ENCODE measurements at places on chromosomes 2 and 18.

GRCh38 chr18:57916684-57917083 lies 113.6 kb upstream of the ATP8B1 start:
- no peak for DNase-seq

- DNase-seq: no peak
Measured at GRCh38 chr2:39283561-39283960, 39.8 kb upstream of the CDKL4 start.

DNA sequence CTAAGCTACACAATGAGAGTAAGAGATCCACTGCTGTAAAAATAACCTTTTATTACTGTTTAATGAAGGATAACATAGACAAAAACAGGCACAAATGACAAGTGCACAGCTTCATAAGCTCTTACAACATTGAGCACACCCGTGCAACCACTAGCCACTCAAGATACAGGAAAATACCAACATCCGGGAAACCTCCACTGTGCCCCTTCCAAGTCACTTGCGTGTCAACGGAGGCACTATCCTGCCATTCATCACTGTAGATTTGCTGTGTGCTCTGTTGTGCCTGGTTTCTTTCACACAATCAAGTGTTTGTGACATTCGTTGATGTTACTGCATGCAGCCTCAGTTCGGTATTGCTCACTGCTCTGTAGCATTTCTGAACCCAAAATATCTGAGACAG lies 292.9 kb upstream of the MYT1L start:
- DNase-seq: no peak

- DNase-seq: no peak
Measured at GRCh38 chr2:46999857-47000678, 84.5 kb upstream of the MCFD2 start.

- no peak for DNase-seq
Measured at GRCh38 chr18:61549416-61549815, 216.2 kb downstream of the CDH20 start.

DNA sequence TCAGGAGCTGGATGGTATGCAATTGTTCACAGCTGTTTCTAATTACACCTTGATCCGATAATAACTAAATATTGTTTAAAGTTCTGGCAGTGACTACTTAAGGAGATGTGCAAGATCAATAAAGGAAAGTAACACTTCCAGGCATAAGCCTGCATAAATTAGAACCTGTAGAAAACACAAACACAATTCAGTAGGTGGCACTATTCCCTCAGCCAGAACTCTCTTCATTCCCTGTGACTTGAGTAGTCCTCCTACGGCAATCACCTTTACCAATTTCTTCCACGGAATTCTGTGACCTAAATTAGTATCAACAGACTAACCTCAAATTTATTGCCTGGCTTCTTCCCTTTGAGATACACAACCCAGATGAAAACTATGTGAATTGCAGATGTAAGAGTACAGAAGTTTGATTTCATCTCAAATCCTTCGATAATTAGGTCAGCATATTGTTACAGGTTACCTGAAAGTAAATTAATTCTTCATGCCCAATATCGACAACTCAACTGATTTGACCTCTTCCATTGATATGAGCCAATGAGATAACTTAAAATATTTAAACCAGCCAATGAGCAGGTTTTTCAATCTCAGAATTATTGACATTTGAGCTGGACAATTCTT lies 137.8 kb downstream of the PID1 start:
- no peak for DNase-seq

GRCh38 chr18:74477771-74478170 lies 18.4 kb upstream of the CNDP2 start:
- DNase-seq: no peak

DNA sequence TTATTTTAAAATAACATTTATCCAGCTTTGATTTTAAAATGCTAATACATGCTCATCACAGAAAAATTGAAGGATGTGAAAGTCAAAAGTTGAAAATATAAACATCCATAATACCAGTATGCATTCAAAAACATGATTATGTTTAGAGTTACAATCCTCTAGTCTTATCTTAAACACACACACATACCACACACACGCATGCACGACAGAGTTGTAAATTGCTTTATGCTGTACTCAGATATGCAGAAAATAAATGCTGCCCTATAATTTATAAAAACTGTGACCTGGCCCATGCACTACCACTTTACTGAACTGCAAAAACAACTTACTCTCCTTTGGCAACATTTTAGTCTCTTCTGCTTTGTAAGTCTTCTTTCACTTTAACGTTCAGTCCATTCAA lies 793.0 kb upstream of the FANCL start:
- DNase-seq: no peak

DNA sequence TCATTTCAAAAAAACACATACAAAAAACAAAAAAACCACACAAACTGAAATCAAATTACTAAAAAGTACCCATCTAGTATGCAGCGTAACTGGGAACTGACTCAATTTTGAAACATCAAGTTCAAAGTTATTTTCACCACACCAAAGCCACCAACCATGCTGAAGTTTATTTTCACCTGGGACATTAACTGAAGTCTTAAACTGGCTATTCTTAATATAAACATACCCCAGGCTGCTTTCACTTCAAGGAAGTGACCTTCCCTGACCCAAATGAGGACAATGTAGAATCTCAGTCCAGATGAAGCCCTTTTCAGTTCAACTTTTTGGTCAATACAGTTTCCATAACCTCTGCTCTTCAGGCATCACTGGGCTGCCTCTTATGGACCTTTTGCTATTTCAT lies 84.6 kb downstream of the PIGN start:
- no peak for DNase-seq

DNA sequence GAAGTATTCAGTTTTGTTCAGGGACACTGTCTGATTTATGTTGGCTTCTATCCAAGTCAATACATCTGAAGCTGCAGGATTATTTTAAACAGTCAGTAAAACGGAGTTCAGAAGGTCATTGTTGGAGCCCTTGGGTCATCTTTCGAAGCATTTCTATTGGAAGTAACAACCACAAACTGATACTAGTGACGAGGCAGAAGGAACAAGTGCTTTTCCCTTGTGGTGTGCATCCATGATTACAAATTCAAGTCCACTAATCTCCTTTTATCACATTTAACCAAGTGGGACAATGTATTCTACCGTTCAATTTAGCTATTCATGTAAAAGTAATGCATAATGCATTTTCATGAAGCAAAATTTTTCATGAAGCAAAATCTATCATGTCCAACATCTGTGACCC lies 76.9 kb downstream of the CD226 start:
- no peak for DNase-seq

DNA sequence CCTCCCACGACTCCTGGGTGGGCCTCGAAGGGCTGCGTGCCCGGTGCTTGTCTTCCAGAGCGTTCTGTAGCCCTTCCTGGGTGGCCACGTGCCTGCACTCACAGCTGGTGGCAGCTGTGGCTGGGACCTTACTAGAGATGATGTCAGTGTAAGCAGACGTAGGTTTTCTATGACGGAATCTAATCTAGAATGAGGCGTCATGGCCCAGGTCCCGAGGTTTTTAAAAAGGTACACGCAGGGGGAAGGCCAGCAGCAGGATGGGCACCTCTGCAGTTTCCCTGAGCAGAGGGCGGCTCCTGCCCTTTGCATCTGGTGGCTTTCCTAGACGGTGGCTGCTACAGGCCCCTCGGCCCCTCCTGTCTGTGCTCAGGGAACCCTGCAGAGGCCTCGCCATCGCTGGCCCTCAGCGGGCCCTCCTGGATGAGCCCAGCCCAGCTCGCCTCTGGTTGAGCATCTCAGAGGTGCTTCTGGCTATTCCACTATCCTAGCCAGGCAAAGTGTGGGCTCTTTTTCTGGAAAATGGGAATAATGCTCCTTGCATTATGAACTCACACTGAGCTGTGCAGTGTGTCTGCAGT lies 49.6 kb upstream of the PXDN start:
- DNase-seq: no peak

GRCh38 chr2:133885847-133886246 lies 317.6 kb upstream of the NCKAP5 start:
- no peak for DNase-seq

GRCh38 chr2:159797543-159798375 lies at the start of gene CD302:
CD302 (minus strand) TSS chr2:159798208; CDS start chr2:159798198, 10 bp downstream.
- DNase-seq: peak; percentile 29

DNA sequence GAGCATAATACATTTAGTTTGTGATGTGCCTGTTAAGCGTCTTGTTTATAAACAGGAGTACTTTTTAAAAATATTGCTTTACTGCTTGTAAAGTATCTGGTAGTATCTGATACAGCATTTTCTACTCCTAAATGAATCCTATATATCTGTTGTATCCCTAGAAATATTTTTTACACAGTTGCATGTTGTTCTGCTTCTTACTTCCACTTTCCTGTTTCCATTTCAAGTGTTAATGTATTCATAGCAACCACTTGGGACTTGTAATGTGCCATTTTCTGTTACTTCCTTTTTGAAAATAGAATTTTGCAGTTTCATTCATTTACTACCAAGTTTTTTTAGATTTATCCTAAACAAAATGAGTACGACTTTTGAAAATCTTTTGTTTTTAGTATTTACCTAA lies 24.9 kb downstream of the CCNT2 start:
- no peak for DNase-seq

DNA sequence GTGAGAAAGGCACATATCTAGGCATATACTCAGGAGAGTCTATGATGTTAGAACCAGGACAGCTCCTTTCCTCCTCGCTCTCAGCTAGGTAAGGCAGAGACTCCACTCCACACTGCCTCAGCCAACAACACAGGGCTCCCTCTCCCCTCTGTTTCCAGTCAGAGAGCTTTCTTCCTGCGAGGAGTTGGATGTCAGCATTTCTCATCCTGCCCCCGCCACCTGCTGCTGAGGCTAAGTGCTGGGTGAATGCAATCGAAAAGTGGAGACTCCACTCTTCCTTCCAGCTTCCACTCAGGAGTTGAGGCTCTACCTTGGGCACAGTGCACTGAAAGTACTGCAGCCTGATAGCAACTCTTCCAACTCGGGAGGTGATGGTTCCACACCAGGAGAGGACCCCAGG lies 177.2 kb upstream of the RAB6C start:
- no peak for DNase-seq

DNA sequence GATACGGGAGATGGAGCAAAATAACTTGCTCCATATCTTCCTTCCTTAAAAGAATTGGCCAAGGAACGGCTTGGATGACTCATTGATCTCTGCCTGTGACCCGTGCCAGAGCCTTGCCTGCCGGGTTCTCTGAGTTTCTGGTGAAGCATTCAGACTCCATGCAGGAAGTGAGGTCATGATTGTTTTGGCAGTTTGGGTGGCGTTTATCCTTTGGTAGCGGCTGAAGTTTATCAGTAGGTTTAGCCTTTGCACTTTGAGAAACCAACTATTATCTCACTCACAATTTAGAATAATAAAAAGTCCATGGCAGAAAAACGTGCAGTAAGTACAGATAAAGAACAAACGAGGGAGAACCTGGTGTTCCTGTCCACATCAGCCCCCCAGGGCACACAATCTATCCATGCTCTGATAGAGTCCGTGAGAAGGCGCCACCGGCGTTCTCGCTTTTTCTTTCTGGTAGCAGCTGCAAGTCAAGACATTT lies 15.0 kb upstream of the CTAGE1 start:
- no peak for DNase-seq

GRCh38 chr18:68733707-68734106 lies 18.8 kb upstream of the TMX3 start:
- DNase-seq: no peak

DNA sequence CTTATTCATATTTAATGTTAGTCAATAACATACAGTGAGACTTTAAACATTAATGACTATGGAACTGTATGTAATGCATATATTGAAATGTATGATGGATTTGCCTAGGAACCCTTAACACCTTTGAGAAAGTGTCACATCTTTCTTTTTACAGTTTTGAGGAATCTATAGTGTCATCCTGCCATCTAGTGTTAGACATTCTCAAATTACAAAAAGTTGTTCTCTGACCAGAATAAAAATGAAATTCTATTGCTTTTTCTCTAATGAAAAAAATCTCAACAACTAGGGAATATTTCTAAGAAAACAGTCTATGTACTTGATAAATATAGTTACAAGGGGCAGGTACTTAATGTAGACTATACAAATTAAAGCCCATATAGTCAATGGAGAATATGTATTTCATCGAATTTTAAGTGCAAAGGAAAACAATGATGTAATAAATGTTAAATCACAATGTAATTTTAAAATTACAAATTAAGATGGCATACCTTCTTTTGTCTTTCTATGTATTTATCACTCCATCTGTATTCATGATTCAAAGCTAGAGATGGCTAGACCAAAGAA lies 5.1 kb upstream of the CALCRL start:
- no peak for DNase-seq

DNA sequence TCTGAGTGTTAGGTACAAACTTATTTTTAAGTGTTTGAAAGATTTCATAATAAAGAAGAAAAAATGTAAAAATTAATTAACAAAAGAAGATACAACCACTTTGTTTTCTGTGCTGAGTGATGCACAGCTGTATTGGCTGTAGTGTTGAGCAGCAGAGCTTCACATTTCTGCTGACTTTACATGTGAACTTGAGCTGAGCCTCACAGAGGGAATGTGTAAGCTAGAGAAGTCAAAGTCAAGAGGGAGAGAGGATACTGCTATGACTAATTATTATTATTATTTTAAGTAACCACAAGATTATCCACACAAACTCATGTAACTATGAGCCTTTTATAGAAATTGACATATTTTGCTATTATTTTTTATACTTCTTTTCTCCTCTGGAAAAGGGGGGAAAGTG lies 159.1 kb upstream of the ZSWIM2 start:
- no peak for DNase-seq

DNA sequence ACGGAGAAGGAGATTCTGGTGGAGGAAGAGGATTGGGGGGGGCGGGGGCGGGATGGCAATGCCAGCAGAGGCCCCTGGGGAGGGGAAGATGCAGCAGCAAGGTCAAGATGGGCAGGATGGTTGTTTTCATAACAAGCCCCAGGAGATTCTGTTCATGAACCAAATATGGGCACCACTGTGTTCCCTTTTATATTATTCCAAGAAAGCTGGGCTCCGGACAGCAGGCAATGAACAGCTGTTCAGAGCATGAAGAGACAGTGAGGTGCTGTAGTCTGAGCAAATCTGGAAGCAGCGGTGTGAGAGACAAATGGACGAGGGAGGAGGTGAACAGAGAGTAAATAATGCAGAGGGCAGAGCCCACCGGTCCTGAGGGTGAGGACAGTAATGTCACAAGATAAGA lies 20.0 kb downstream of the UXS1 start:
- DNase-seq: no peak

DNA sequence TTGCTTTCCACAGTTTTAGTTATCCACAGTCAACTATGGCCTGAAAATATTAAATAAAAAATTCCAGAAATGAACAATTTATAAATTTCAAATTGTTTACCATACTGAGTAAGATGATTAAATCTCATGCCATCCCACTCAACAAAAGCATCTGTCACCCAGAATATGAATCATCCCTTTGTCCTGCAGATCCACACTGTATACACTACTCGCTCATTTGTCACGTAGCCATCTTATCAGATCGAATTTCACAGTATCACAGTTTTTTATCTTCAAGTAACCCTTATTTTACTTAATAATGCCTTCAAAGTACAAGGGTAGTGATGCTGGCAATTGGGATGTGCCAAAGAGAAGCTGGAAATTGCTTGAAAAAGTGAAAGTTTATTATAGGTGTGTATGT lies 291.8 kb upstream of the LRATD1 start:
- DNase-seq: no peak
